ENCODE measurements at places on chromosomes 2 and 18.

DNA sequence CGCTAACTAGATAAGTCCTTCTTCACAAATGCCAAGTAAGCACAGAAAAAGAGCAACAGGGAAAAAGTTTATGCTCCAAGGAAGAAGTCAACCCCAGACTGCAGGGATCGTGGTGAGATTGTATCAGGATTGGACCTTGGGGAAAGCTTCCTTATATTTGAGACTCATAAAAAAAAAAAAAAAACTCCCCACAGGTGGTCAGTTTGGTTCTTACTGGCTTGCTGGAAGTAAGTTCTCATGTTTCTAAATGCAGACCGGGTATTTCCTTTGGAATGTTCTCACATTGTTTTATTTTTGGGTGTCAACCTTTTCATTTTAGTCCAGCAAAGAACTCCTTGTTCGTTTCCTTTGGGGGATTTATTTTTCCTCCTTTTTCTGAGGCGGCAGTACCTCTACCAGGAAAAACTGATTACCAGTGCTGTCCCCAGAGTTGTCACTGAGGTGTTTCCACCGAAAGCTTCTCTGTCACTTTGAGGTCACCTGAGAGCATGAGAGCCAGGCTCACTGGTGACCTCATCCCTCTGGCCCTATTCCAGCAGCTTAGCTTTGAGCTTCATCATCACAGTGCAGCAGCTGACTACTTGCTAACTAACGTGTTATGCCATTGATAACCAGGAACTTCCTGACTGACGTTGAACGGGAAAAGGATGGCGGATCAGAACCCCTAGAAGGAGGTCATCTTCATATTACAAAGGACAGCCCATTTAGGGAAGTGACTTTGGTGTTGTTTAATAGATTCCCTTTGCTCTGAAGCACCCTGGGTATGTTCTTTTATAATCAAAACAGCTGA, 16.8 kb upstream of the ATP8B1 start:
- no peak for DNase-seq

DNA sequence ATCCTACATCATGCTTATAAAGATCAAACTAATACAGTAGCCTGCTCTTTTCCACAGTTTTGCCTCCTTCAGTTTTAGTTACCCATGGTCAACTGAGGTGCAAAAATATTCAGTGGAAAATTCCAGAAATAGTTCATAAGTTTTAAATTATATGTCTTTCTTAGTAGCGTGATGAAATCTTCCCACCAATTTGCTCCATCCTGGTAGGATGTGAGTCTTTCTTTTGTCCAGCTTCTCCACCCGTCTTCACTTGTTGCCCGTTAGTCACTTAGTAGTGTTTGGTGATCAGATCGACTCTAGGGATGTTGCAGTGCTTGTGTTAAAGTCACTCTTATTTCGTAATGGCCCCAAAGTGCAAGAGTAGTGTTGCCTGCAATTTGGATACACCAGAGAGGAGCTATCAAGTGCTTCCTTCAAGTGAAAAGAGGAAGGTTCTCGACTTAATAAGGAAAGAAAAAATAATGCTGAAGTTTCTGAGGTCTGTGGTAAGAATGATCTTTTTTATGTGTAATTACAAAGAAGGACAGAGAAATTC, 57.0 kb downstream of the CEP192 start:
- no peak for DNase-seq

GRCh38 chr2:109348671-109349502, 219.9 kb downstream of the SH3RF3 start:
- no peak for DNase-seq

DNA sequence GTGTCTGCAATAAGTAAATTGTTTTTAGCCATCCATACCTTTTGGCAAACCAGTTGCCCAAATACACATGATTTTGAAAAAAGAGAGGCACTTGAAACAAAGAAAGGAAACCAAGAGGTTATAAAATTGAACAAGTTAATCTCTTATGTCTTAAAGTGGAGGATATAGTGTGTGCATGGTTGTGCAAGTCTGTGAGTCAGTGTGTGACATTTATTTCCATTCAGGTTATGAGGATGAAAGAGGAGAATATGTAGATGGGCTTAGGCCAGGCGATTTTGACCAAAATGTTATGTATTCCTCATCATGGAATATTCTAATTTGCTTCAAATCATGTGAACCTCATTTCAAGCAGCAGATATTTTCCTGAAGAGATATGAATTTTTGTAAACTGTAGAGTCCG, 123.3 kb downstream of the SETBP1 start:
- no peak for DNase-seq
